ENCODE measurements at places on chromosomes 2 and 18.
A peak's percentile ranks its signal among the peaks of the same experiment; 100 is the strongest.

- no peak for DNase-seq
Observed at GRCh38 chr2:169354244-169354643, 8.1 kb downstream of the LRP2 start.

GRCh38 chr18:65435534-65435933, 315.3 kb upstream of the CDH7 start:
- no peak for DNase-seq

DNA sequence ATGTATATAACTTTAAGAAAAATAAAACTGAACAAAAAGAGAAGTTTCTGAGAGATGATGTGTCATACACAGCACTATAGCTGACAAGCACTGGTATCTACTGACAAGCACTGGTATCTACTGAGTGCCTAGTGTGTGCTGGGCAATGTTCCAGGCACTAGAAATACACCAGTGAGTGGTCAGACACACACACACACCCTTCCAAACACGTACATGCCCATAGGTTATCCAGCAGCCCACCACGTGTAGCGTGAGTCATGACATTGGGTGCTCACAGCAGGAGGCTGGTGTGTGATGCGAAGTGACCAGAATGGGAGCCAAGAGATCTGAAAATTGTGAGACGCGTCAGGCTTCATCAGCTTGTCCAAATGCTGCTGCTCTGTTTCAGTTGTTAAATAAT, 12.2 kb upstream of the GNAL start:
- no peak for DNase-seq

- DNase-seq = no peak
Observed at GRCh38 chr18:46678785-46679399, 21.9 kb upstream of the LOXHD1 start.

- no peak for DNase-seq
Observed at GRCh38 chr2:68853035-68853434, 18.2 kb downstream of the BMP10 start.

- no peak for DNase-seq
Observed at GRCh38 chr18:45713239-45713638, 10.7 kb upstream of the SLC14A1 start.

GRCh38 chr2:57720728-57721627, 325.6 kb upstream of the VRK2 start:
- DNase-seq = peak; percentile 56

DNA sequence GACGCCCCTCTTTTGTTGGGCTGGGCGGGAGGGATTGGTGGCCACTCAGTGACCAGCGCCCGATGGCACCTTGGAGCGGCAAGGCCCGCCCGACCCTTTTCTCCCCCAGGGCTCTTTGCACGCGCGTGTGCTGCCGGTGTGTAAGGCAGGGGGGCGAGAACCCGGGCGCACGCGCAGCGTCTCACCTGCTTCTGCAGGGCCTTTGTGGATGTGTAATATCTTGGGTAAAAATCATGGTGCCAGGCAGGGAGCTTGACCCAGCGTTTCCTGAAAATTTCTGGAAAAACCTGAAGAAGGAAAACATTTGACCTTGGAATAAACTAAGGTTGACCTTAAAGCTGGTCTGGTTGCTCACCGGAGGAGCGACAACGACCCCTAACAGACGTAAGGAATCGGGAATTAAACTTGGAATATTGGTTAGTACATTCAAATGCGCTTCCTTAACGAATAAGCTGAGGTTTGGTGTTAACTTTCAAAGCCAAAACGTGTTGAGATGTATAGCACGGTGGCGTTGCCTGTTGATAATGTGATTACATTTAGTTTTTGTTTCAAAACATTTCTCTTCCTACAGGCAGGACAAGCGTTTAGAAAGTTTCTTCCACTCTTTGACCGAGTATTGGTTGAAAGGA, 438 bp downstream of the HSPE1 start:
- DNase-seq = no peak

- DNase-seq = no peak
Observed at GRCh38 chr2:55720417-55720816, 26.8 kb upstream of the PNPT1 start.

DNA sequence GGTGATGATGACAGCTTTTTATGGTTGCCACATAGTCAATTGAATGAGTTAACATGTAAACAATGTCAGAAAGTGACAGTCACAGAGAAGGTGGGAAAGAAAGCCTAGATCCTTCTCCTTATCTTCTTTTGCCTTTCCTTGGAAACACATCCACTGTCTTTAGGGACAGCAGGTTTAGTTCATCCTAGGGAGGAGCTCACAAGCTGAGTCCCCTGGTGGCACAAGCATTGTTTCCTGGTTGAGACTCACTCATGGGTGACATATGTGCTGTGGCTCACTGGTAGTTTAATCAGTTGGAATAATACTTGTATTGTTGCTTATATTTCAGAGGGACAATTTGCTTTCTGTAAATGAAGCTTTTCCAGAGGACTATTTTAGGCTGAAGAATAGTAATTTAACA, 598.5 kb downstream of the CNTNAP5 start:
- no peak for DNase-seq

- no peak for DNase-seq
Observed at GRCh38 chr2:158716121-158716791, 78.9 kb upstream of the DAPL1 start.

- no peak for DNase-seq
Observed at GRCh38 chr2:96088340-96089335, 27.7 kb downstream of the ADRA2B start.

- no peak for DNase-seq
Observed at GRCh38 chr2:239159476-239159911, 241.3 kb downstream of the HDAC4 start.
